ENCODE measurements at places on chromosomes 16 and 17. TPM values are rescaled to one million over a fixed set of nuclear protein-coding genes. Genes with fewer than 3 reads are reported as not detected.

- no peak overlapping the region for H3K27ac ChIP-seq
- no peaks in the 10 kb centered on the region for H3K36me3 ChIP-seq
- no peak overlapping the region for H3K4me3 ChIP-seq
- H3K4me1 ChIP-seq, result no peaks in the 10 kb centered on the region
Measured at GRCh38 chr16:68526143-68526781, 12.8 kb upstream of the ZFP90 start.

- H3K27me3 ChIP-seq, result no peaks in the 10 kb centered on the region
- H3K4me3 ChIP-seq, result no peak overlapping the region
- no peaks in the 10 kb centered on the region for H3K36me3 ChIP-seq
- H3K4me1 ChIP-seq, result no peaks in the 10 kb centered on the region
- DNase-seq, result no peak
Measured at GRCh38 chr17:66713533-66714042, 121.3 kb upstream of the CACNG5 start.

DNA sequence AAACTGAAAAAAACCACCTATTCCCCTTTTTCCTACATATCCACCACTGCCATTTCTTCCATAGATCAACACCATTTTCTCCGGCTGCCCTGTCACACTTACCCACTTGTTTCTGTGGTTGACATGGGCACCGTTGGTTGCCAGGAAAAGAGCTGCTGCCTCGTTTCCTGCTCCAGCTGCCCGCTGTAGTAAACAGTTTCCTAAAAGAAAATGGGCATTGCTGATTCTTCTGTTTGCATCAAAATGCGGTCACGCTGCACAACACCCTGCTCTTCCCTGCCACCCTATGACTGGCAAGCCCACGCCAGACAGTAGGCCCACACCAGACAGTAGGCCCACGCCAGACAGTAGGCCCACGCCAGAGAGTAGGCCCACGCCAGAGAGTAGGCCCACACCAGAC lies 46.3 kb downstream of the CYB5D2 start:
- no peaks in the 10 kb centered on the region for H3K27me3 ChIP-seq
- no peak overlapping the region for H3K4me3 ChIP-seq
- no peak for DNase-seq

Gene DLX3
- not detected for total RNA-seq

Gene DPEP2
- total RNA-seq, result 1.3 TPM

Gene KCNJ16
- 0.32 TPM for total RNA-seq

Data from breast epithelium (tissue), 4 donors.